ENCODE measurements at places on chromosomes 3 and 15.

- DNase-seq, result no peak
Measured at GRCh38 chr3:14867936-14868570, 49.3 kb downstream of the FGD5 start.

GRCh38 chr3:94089126-94089525, 26.3 kb downstream of the NSUN3 start:
- DNase-seq, result no peak

DNA sequence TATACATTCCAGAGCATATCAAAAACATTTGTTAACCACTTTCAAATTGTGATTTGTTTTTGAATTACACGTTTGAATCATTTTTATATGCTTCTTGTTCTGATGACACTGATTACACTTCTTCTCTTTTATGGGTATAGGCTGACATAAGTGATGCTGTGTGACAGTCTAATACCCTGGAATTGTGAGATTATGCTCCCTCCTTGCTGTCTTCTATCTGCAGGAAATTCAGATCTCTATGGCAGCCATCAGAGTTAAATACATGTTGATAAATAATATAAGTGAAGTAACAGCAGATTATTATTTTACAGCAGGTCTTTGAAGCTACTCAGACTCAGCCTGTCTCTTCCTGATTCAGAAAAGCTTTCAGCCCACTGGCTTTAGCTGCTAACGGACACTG, 248.9 kb downstream of the ZMAT3 start:
- DNase-seq, result no peak

GRCh38 chr3:104933972-104934371, 432.7 kb upstream of the ALCAM start:
- no peak for DNase-seq

GRCh38 chr15:73240866-73241499, 127.8 kb downstream of the HCN4 start:
- peak; percentile 70 for DNase-seq

GRCh38 chr3:31536497-31536896, 3.8 kb downstream of the STT3B start:
- peak; percentile 49 for DNase-seq

- DNase-seq, result no peak
Measured at GRCh38 chr3:42081838-42082473, 9.2 kb upstream of the TRAK1 start.

DNA sequence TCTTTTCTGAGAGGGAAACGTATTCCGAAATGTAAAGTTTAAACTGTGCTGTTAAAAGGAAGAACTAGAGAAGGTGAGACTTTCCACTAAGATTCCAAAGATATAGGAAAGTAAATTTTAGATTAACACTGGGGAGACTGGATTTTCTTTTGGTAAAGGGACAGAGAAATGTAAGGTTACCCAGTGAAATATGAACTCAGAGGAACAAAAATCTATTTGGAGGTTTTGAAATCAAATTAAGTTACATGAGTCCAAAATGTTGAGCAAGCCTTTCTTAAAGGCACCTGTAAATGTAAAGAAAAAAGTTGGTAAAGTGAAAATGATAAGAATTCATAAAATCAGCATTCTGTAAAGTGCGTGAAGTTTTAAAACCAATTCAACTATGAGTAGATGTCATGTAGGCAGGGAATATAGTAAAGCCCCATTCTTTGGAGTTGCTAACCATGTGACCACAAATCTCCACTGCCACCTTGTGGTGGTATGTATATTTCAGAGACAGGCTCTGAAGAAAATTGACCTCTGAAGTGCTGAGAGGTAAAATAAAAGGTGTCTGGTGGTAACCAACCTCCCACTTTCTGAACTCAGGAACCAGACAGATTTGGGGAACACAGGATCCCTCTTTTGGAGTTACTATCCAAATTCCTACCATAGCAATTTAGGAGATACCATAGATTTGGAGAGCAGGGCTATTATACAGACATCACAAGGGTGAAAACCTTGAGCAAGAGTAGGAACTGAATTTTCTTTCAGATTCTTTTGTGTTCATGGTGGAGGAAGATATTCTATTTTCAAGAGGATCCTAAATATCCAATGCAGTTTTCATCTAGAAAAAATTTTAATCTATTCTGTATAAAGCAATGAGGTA, 215.3 kb downstream of the ROBO2 start:
- no peak for DNase-seq

- DNase-seq, result no peak
Measured at GRCh38 chr15:76138436-76138835, 78.7 kb downstream of the TMEM266 start.

- no peak for DNase-seq
Measured at GRCh38 chr3:46934072-46934471, 42.5 kb downstream of the CCDC12 start.

DNA sequence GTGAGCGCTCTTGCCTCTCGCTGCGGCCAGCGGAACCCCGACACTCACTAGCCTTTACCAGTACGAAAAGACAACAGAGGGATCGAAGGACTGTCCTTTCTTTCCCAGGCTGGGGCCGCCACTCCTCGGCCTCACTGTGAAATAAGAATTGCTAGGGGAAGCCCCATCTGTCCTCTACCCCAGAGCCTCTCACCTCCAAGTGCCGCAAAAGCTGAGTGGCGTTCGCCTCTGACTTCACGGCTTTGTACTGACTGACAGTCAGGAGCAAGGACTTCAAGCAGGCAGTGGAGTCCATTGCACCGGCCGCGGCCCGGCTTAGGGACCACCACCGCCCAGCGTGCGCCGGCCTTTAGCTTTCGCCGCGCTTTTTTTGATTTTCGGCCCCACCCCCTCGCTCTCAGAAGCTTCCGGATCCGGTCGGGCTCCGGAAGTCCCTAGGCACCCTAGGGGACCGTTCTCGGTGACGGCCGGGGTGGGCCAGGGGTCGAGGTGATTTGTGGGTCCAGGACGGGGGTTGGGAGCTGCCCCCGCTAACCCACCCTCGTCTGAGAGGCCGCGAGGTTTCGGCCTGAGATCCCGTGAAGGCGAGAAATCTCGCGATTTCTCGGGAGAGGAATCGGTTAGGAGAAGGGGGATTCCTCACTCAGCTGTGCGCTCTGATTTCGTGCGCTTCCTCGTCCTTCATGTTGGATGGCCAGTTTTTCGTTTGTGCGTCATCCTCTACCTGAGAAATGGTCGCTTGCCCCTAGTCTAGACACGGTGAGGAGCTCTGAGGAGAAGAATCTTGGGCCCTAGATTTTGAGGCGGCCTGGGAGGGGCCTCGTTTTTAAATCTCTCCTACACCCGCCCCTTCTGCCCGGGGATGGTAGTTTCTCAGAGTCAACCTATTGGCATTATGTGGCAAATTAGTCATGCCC, at the start of the genes CIP2A and DZIP3:
Gene CIP2A, minus strand, starts transcription at position 358 of the 917 bp plus-strand sequence. Its CDS starts 63 bp downstream, at position 295.
Gene DZIP3, plus strand, starts transcription at position 642 of the 917 bp plus-strand sequence. CDS start 15,685 bp downstream, outside the sequence.
- DNase-seq, result peak; percentile 74

DNA sequence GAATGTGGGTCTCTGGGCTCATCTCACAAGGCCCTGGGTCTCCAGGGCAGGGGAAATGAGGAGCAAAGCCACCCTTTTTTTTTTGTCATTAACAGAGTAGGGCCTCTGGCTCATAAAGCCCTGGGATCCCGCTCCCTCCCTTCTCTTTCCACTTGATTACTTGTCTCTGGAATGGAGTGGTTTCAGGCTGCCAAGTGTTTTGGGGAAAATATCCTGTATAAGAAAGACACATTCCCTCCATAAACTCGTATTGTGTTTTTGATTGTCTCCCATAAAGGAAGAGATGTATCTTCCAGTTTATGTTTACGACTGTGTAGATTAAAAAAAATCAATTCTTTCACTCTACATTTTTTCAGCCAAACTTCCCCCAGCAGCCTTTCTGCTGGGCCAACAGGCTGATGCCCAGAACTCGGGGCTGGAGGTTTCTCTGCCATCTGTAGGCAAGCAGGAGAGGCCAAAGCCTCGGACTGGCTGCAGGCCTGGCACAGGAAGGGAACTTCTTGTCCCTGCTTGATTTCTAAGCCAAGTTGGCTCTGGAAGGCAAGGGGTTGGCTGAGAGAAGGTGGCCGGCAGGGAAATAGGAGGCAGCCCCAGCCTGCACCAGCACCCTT, 49.4 kb upstream of the INSYN1 start:
- DNase-seq, result no peak

- no peak for DNase-seq
Measured at GRCh38 chr3:197367081-197367780, 68.8 kb upstream of the DLG1 start.

GRCh38 chr3:15808679-15809310, 11.0 kb upstream of the ANKRD28 start:
- no peak for DNase-seq

GRCh38 chr3:190083635-190084034, 37.1 kb downstream of the P3H2 start:
- DNase-seq, result no peak

DNA sequence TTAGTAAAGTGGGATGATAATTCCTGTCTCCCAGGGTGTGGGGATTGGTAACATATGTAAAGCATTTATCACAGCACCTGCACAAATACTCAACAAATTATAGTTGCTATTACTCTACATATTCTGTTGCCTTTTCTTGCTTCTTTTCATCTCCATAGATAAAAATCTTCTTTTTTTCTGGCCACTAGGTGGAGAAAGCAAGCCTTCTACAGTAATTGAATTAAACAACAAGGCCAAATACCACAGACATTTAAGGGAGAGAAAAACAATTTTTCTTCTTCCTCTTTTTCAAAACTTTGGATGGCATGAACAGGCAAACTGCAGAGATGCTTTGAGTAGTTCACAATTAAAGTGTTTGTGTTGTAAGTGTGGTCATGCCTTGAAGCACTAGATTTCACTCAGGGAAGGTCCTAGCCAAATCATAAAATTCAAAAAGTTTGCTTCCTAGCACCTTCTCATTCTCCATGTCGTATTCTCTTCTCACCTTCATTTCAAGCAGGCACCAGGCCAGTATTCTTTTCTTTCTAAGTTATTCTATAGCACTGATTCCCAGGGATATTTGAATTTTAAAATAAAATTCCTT, 493.4 kb upstream of the TGFBR2 start:
- DNase-seq, result no peak

GRCh38 chr3:128348805-128349531, 117.7 kb downstream of the DNAJB8 start:
- DNase-seq, result no peak

DNA sequence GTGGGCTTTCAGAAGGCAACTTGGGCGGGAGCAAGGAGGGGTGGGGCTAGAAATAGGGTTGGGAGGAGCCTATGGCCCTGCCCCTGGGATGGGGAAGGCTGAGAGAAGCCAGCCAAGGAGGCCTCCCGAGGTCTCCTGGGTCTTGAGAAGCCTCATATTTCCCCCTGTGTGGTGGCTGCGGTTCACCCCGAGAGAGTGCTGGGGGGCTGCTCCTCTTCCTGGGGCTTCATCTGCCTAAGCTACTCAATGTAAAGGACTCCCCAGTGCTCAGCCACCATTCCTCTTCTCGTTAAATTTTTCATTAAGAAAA, 174.3 kb downstream of the SMAD6 start:
- no peak for DNase-seq

DNA sequence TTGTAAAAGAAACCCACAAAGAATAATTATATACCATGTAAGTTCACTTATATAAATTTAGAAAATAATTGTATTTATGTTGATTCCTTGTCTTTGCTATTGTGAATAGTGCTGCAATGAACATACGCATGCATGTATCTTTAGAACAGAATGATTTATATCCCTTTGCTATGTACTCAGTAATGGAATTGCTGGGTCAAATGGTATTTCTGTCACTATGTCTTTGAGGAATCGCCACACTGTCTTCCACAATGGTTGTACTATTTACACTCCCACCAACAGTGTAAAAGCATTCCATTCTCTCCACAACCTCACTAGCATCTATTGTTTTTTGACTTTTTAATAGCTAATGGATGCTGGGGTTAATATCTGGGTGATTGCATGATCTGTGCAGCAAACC, 149.4 kb upstream of the CNTN3 start:
- no peak for DNase-seq

DNA sequence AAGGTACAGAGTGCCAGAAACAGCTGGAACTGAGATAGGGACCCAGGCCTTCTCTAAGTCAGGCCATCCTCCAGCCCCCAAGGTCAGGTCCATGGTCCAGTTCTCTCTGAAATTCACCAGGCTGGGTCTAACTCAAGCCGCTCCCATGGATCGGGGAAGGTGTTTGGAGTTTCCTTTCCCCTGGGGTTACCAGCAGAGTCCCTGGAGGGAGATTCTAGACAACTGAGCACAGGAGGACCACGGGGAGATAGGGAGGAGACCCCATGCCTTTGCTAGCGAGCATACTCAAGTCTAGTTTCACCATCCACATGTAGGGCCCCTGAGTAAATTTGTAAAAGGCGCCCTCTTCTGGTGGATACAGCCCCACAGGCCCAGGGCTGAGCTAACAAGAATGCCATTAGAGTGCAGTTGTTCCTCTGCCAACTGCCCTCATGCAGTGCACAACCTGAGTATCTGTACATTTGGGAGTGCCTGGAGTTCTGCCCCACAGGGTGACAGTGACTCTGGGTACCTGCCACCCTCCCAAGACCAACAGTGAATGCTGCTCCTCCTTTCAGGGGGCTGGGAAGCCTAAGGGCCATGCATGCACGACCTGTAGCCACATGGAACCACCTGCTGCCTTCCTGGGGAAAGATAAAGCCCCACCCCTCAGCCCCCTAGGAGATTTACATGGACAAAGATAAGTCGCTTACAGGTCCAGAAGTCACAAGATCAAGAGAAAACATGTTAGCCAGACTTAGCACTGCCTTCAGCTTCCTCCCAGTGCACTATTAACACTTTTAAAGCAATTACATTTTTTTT, 89.0 kb downstream of the IQSEC1 start:
- DNase-seq, result peak; percentile 92

DNA sequence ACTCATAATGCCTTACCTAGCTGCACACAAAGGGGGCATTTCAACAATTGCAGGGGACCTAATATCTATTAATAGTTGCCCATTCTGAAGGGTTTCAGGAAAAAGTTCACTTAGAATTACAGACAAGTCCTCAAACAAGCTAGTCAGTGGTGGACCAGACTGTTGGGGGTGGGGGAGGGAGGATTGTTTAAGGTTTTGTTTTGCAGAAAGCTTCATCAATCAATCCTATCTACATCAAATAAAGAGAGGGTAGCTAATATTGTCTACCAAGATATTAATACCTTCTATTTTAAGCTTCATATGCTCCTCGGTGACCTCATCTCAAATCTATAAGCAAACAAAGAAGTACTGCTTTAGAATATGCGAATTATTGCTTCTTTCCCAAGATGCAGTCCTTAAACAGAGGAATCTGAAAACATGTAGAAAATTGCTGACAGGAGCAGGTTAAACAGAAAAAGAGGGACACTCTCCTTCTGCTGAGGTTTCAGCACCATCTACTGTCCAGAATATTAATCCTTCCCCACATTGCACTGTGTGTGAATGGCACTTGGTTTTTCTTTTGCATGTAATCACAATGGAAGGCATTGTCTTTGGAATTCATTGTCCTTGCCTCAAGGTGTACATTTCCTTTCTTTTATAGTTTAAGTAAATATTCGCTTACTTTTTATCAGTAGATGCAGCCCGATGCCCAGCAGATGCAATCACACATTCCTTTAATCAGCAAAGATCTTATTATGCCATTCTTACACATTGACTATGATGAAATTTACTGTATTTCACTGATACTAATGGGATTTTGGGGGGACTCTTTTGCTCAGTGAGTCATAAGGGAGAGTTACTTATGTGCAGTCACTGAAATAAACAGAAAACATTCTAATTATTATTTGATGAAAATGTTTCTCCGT, 94.7 kb downstream of the IL5RA start:
- DNase-seq, result no peak
